Activated CD4-positive, alpha-beta T cell treated with anti-CD3 and anti-CD28 coated beads, Interleukin-2, amount 10 ng/mL, durations not matched to agents 7 days and 5 days (primary cell): ENCODE measurements at places on chromosomes 1 and 21. TPM values are rescaled to one million over a fixed set of nuclear protein-coding genes. Genes with fewer than 3 reads are reported as not detected.

The KCNK2 gene
- total RNA-seq, result not detected

The LEPR gene
- total RNA-seq, result 2.2 TPM

The CIART gene
- total RNA-seq, result 1.7 TPM

The TTLL7 gene
- 4.1 TPM for total RNA-seq

The FAM229A gene
- 8.2 TPM for total RNA-seq

The F13B gene
- total RNA-seq, result not detected

The CFAP57 gene
- not detected for total RNA-seq

The DNAI4 gene
- total RNA-seq, result 4.2 TPM

The TIE1 gene
- total RNA-seq, result not detected

The SMCP gene
- total RNA-seq, result not detected

The VWA1 gene
- 0.10 TPM for total RNA-seq

The TCHHL1 gene
- not detected for total RNA-seq

The THEM5 gene
- total RNA-seq, result not detected

The RAVER2 gene
- total RNA-seq, result 1.7 TPM

The OR2T29 gene
- total RNA-seq, result not detected

The LCA5L gene
- total RNA-seq, result not detected

The S100A9 gene
- total RNA-seq, result not detected

The DLGAP3 gene
- total RNA-seq, result 0.40 TPM

The OR10J1 gene
- total RNA-seq, result not detected

The EPHA2 gene
- total RNA-seq, result not detected

The RAD54L gene
- 46.7 TPM for total RNA-seq

The SYT14 gene
- not detected for total RNA-seq

The TRAF3IP3 gene
- 434 TPM for total RNA-seq

The FAM78B gene
- 0.17 TPM for total RNA-seq

The RORC gene
- total RNA-seq, result 7.3 TPM
